ENCODE measurements at places on chromosomes 6 and 20.

DNA sequence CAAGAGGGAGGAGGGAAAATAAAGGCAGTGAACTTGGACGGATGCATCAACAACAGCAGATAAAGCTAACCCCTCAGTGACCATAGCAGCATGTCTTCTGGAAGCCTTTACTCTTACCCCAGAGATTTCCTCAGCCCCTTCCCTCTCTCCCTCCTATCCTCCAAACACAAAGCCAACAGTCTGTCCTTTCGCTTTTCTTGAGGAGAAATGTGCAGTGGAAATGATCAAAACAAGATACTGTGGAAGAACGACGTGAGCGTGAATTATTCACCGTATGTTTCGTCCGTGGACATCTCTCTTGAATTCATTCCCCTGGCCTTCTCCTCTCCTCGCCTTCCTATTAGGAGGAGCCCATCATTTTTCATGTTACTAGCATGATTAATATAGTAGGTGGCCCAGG lies 8.5 kb downstream of the NRN1 start:
- DNase-seq: no peak

GRCh38 chr6:119749335-119749734 lies 399.8 kb upstream of the MAN1A1 start:
- DNase-seq: no peak

GRCh38 chr6:1424306-1424927 lies 35.0 kb downstream of the FOXF2 start:
- no peak for DNase-seq

- DNase-seq: no peak
These were observed 136.3 kb upstream of the NEDD9 start for GRCh38 chr6:11368760-11369159.

GRCh38 chr6:48200869-48201390 lies 89.9 kb upstream of the PTCHD4 start:
- no peak for DNase-seq

- peak; percentile 49 for DNase-seq
These were observed 14.5 kb downstream of the BRD2 start for GRCh38 chr6:32982702-32983492.

DNA sequence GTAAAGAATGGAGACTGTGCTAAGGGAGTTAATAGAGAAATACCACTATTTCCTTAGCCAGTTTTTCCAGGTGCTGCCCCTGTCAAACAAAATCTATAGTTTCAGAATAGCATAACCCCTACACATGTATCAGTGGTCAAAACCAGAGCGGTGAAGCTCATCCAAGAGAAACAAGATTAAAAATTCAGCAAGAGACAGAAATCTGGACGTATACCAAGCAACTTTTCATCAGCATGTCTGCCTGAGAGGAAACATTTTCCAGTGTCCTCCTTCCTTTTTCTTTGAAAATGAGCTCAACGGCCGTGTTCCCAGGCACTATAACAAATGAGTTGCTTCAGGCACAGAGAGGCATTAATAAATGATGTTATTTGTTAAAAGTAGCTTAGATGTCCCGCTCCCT lies 416.5 kb downstream of the BCKDHB start:
- DNase-seq: no peak

GRCh38 chr20:64106981-64107735 lies at the start of gene NPBWR2:
NPBWR2 (minus strand) TSS chr20:64107565; CDS start chr20:64106831, 734 bp downstream.
- DNase-seq: peak; percentile 50

- DNase-seq: peak; percentile 87
These were observed 61.8 kb downstream of the NFATC2 start for GRCh38 chr20:51480507-51481270.

DNA sequence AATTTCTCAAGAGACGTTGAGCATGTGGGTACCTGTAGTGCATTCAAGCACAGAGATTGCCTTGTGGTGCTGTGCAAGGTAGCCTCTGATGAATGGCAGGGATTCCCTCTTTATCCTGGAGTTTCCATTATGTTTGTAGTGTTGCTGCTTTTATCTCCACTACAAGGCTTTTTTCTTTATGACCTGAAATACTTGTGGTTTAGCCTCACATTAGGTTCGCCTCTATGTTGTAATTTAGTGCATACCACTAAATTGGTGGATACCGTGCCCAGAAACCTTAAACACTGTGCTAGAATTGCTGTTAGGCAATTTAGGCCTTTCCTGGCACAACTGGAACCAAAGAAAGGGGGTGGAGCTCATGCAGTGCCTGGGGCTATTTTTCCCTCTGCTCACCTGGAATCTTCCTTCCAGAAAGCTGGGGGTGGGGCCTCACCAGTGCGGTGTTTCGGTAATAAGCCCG lies 76.8 kb downstream of the NCOA7 start:
- no peak for DNase-seq

DNA sequence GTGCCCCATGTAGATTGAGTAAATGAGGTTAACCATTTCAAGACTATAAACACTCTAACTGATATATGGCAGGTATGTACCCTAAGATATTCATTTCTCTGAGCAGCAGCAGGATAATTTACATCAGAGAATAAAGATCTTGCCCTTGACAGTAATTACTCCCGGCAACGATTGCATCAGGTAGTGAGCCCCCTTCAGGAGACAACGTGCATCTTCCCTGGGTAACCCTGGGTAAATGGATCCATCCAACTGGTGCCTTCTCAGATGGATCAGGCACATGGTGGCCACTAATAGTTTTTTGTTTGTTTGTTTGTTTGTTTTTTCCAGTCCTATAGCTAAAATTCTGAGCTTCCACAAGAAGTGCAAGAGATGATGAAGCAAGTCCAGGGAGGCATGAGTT lies 469.4 kb upstream of the SLC35B3 start:
- no peak for DNase-seq

- no peak for DNase-seq
These were observed 38.4 kb downstream of the VSTM2L start for GRCh38 chr20:37941332-37941731.

- no peak for DNase-seq
These were observed 17.3 kb downstream of the PLN start for GRCh38 chr6:118565311-118565960.

- DNase-seq: no peak
These were observed 242.4 kb downstream of the BMP7 start for GRCh38 chr20:57023997-57024396.

DNA sequence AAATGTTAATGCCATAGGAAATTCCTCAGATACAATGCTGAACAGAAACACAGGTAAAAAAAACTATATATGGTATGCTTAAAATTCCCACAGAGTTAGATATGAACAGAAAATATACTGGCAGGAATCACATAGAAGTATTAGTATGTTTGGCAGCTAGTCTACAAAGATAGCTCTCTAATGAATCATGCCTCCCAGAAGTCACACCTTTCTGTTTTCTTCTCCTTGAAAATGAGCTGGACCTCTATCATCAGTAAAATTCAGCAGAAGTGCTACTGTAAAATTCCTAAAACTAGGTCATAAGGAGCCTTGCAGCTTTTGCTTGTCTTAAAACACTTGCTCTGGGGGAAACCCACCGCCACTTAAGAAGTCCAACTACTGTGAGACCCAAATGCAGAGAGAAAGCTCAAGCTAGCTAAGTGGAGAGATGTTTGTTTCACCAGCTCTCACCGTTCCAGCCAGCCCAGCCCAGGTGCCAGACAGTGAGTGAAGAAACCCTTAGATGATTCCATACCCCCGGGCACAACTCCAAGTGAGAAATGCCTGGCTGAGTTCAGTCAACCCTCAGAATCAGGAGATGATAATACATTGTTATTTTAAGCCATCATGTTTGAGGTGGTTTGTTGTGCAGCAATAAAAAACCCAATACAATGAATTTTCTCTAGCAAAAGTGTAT lies 43.0 kb downstream of the TSPYL4 start:
- DNase-seq: no peak

DNA sequence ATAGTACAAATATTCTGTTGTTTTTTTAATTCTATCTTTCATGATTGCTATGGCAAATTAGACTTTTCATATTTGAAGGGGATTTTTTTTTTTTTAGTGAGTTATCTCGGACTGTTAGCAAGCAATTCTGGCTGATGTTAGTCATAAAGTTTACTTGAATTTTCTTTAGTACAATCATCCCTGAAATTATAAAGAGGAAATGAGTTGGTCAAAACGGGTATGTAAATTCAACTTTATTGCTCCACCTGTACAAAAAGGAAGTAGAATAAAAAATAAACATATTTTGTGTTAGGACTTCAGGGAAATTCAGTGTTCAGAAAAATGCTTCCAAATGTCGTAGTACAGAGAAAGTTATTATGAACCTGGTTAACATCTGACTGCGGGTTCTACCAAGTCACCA lies 40.3 kb downstream of the PPP1R14C start:
- no peak for DNase-seq

- no peak for DNase-seq
These were observed 88.2 kb downstream of the GJA1 start for GRCh38 chr6:121523628-121524027.

DNA sequence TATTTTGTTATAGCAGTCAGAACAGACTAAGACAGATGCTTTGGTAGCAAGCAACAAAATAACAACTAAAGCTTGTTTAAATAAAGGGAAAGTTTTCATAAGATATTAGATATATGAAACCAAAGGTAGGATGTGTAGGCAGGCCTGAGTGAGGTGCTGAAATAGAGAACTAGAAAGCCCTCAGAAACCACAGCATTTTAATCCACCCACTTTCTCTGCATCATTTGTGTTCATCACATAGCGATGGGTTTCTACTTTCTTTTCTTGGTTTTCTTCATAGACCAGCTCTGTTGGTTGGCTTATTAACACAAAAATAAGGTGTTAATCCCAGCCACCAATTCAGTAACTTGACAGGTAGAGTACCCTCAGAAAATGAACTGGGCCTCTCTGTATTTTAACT lies 58.6 kb downstream of the RPS12 start:
- no peak for DNase-seq

- no peak for DNase-seq
These were observed 3.5 kb downstream of the ARMC2 start for GRCh38 chr6:108851756-108852155.

DNA sequence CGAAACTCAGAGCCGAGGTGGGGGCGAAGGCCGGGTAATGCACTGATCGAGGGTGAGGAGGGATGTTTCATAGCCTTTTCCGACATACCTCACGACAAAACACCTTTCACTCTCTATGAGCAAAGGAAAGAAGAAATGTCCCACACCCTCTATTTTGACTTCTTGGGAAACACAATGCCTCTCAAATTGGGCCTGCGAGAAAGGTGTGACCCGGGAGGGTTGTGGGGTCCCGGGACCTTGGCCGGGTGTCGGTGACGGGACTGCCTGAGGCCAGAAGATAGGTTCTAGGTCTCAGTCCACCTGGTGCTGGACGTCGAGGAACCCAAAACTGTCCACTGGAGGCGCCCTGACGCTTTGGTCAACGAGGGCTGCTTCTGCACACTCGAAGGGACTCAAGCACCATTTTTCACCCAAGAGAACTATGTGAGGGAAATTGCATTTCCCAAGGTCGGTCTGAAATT lies 41.1 kb upstream of the OSTM1 start:
- DNase-seq: peak; percentile 61

- no peak for DNase-seq
These were observed 10.2 kb upstream of the TNFRSF21 start for GRCh38 chr6:47319867-47320266.

- no peak for DNase-seq
These were observed 269.5 kb upstream of the CITED2 start for GRCh38 chr6:139643986-139644385.

GRCh38 chr6:33779290-33779689 lies 9.6 kb downstream of the LEMD2 start:
- no peak for DNase-seq

GRCh38 chr20:49420811-49421295 lies 61.6 kb downstream of the KCNB1 start:
- DNase-seq: no peak

DNA sequence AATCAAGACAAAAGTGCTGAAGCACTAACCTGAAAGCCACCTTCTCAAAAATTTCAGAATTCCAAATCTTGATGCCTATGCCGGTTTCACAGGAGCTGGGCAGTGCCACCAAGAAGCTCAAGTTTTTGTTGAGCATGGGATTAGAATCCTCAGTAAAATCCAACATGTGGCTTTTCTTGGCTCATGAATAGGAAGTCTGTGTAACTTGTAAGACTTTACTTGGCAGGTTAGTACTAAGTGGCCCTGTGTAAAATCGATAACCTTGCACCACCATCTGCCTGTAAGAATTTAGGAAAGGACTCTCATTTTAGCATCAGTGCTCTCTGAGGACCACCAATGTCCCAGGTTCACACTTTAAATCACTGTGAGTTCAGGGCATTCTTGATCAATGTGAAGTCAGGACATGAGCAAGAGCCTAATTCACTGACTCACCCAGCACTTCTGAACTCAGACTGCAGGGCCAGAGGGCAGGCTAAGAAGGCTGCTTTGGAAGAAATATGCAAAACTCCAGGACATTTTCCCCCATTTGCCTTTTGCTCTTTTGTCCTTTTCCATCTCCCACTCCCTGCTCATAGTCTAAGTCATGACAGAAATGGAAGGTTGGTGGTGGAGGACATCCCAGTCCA lies 113.2 kb downstream of the EDN1 start:
- no peak for DNase-seq

GRCh38 chr6:142331601-142332000 lies 29.8 kb downstream of the ADGRG6 start:
- DNase-seq: no peak

DNA sequence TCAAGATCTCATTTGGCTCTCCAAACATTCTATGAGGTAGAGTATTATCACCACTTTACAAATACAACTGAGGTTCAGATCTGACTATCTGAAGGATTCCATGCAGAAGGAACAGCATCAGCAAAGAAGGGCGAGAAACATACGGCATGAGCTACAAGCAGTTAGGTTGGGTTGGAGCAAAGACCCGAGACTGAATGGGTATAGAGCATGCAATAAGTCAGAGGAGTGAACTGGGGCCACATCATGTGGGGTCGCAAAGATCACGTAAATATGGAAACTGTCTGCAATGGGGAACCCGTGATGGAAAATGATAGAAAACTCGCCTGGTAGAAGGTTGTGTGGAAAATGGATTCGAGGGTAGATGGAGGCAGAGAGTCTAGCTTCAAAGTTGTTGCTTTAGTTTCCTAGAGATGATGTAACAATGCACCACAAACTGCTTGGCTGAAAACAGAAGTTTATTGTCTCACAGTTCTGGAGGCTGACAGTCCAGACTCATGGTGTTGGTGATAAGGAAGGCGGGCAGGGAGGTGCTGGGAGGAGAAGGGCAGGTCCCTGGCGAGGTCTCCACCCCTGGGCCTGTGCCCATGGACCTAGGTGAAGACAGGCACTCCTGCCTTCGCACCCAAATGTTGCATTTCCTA lies 44.3 kb upstream of the BCLAF1 start:
- DNase-seq: no peak

GRCh38 chr20:44959082-44959637 lies 1.0 kb downstream of the TOMM34 start:
- DNase-seq: peak; percentile 62

- no peak for DNase-seq
These were observed 38.3 kb downstream of the SLC22A23 start for GRCh38 chr6:3418496-3419060.

GRCh38 chr20:33709905-33710541 lies 10.1 kb downstream of the PXMP4 start:
- DNase-seq: no peak

DNA sequence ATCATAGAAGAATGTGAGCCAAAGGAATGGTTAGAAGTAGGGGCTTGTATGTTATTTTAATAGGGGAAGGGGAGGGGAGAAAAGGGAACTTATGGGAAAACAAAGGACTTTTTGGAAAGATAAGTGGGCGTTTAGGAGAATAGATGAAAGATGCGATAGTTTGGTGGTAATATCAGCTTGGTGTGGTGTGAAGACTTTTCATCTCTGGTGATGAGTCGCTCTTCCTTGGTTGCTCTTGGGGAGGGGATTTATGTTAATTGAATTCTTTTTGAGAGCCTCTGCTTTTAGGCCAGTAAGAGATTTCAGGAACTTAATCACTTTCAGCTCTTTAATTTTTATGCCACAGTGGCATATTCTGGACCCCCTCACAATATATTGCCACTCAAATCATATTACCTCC lies 10.8 kb downstream of the HECA start:
- DNase-seq: no peak
